Tibial artery (tissue), 4 donors: ENCODE measurements at places on chromosomes 6 and 20.

DNA sequence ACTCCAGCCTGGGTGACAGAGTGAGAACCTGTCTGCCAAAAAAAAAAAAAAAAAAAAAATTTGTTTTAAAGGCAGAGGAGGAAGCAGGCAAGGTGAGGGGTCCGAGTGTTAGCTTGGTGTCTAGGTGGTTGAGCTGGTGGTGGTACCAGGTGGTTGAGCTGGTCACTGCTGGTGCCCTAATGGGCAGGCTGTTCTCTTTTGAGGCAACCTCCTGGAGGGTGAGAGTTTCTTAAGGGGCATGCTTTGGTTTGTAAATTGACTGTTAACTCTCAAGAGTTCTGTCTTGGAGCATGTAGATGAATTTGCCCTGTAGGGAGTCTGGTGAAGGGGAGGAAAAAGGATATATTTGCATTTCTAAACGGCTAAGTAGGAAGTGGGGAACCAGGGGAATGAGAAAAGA, 52.7 kb downstream of the BANF2 start:
- DNase-seq: no peak
- no peaks in the 10 kb centered on the region for H3K36me3 ChIP-seq
- no peaks in the 10 kb centered on the region for H3K4me1 ChIP-seq
- no peak overlapping the region for H3K4me3 ChIP-seq

DNA sequence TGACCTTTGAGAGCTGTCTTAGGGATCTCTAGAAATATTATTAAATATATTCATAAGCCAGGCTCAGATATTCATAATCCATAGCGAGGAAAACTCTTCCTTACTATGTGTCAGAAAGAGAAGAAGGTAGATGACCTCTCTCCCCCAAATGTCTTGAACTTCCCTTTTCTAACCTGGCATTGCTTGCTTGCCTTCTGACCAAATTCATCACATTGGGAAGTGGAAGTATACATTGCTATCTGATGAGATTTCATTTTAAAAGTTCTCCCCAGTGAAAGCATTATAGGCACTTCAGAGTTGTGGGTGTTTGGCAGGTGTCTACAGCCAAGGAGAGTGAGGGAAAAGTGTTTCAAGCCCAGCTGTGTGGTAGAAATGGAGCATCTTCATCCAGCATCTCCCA, 197.3 kb downstream of the ZFAND3 start:
- no peak overlapping the region for H3K27ac ChIP-seq
- no peak for DNase-seq
- no peak overlapping the region for H3K4me3 ChIP-seq

GRCh38 chr6:8014947-8015346, 49.2 kb downstream of the BLOC1S5 start:
- no peaks in the 10 kb centered on the region for H3K27me3 ChIP-seq
- H3K36me3 ChIP-seq: peaks cover 19% of the 10 kb centered on the region
- H3K27ac ChIP-seq: no peak overlapping the region
- no peak overlapping the region for H3K4me3 ChIP-seq
- no peaks in the 10 kb centered on the region for H3K4me1 ChIP-seq

GRCh38 chr6:139647016-139647415, 272.6 kb upstream of the CITED2 start:
- H3K27me3 ChIP-seq: no peaks in the 10 kb centered on the region
- H3K4me1 ChIP-seq: no peaks in the 10 kb centered on the region
- no peak overlapping the region for H3K27ac ChIP-seq
- DNase-seq: no peak

DNA sequence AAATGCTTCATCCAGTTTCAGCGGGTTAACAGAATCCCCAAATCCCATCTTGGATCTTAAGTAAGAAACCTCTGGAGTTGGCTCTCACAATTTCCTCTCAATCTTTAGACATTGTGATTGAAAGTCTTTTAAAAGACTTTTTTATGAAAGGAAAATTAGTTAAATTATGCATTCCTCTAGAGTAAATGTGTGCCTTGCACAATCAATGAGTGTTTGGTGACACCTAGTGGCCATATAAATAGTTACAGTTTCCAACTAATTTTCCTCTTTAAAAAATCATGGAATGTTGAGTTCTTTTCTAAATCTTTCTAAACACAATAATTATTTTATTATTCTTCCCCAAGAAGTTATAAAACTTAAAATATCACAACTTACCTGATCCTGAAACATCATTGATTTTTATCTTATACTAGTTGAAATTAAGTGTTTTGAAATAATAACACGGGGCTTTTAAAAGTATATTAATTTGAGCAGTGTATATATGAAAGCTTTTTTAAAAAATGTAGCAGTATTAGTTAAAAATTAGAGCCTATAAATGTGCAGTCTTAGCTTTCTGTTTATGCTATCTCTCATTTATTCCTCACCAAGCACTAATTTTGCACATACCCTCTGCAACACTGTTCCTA, 66.4 kb downstream of the PKHD1 start:
- H3K27ac ChIP-seq: no peak overlapping the region
- no peaks in the 10 kb centered on the region for H3K4me1 ChIP-seq
- peaks cover 7% of the 10 kb centered on the region for H3K27me3 ChIP-seq
- H3K4me3 ChIP-seq: no peak overlapping the region
- no peak for DNase-seq
- H3K36me3 ChIP-seq: no peaks in the 10 kb centered on the region

GRCh38 chr6:46281110-46281509, 110.3 kb upstream of the ENPP5 start:
- peaks cover 49% of the 10 kb centered on the region for H3K4me1 ChIP-seq
- no peak for DNase-seq
- H3K4me3 ChIP-seq: no peak overlapping the region
- H3K27me3 ChIP-seq: no peaks in the 10 kb centered on the region

GRCh38 chr20:34433391-34433790, 70.3 kb downstream of the ITCH start:
- no peak overlapping the region for H3K4me3 ChIP-seq
- H3K27me3 ChIP-seq: no peaks in the 10 kb centered on the region
- no peak for DNase-seq
- peaks cover 5% of the 10 kb centered on the region for H3K36me3 ChIP-seq
- no peak overlapping the region for H3K27ac ChIP-seq
- no peaks in the 10 kb centered on the region for H3K4me1 ChIP-seq

DNA sequence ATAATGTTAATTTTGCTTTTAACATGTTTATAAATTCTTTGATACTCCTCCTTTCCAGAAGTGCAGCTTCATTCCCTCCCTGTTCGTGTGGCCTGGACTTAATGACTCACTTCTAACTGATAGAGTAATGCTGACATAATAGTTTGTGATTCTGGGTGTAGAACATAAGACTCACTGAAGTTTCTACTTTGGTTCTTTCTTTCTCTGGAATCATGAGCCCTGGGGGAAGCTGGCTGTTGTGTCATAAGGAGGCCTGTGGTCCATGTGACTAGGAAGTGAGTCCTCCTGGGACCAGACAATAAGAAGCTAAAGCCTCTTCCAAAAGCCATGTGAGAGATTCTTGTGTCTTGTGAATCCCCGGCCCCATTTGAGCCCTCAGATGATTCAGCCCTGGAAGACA, 30.5 kb upstream of the HLA-G start:
- no peak overlapping the region for H3K27ac ChIP-seq
- peak; percentile 38 for DNase-seq
- H3K4me3 ChIP-seq: no peak overlapping the region
- H3K4me1 ChIP-seq: peaks cover 8% of the 10 kb centered on the region
- no peaks in the 10 kb centered on the region for H3K36me3 ChIP-seq
- no peaks in the 10 kb centered on the region for H3K27me3 ChIP-seq

DNA sequence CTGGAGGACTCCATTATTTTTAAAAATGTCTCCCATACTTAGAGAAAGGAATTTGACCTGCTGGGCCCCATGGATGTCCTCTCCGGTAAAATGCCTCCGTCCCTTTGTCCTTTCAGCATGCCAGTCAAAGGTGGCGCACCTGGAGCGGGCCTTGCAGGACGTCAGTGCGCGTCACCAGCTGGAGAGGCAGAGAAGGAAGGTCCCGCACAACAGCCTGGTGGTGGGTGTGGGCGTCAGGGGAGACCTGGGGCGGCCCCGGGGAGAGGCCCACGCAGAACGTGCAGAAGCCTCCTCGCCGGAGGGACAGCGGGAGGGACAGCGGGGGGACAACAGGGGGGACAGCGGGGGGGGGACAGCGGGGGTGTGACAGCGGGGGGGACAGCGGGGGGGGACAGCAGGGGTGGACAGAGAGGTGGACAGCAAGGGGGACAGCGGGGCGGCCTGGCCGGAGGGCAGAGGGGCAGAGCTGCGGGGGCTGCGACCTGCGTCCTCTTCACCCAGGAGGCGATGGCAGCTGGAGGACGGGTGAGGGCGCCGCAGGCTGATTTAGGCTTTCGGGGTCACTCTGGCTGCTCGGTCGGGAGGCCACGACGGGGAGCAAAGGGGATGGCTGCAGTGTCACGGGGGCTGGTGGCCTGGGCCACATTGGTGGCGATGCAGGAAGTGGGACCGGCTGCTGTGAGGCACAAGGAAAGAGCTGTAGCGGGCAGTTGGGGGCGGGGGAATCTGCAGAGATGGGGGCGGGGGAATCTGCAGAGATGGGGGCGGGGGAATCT, 859 bp upstream of the KIF25 start:
- no peaks in the 10 kb centered on the region for H3K27me3 ChIP-seq
- H3K27ac ChIP-seq: no peak overlapping the region
- no peak overlapping the region for H3K4me3 ChIP-seq
- DNase-seq: peak; percentile 56
- no peaks in the 10 kb centered on the region for H3K36me3 ChIP-seq

DNA sequence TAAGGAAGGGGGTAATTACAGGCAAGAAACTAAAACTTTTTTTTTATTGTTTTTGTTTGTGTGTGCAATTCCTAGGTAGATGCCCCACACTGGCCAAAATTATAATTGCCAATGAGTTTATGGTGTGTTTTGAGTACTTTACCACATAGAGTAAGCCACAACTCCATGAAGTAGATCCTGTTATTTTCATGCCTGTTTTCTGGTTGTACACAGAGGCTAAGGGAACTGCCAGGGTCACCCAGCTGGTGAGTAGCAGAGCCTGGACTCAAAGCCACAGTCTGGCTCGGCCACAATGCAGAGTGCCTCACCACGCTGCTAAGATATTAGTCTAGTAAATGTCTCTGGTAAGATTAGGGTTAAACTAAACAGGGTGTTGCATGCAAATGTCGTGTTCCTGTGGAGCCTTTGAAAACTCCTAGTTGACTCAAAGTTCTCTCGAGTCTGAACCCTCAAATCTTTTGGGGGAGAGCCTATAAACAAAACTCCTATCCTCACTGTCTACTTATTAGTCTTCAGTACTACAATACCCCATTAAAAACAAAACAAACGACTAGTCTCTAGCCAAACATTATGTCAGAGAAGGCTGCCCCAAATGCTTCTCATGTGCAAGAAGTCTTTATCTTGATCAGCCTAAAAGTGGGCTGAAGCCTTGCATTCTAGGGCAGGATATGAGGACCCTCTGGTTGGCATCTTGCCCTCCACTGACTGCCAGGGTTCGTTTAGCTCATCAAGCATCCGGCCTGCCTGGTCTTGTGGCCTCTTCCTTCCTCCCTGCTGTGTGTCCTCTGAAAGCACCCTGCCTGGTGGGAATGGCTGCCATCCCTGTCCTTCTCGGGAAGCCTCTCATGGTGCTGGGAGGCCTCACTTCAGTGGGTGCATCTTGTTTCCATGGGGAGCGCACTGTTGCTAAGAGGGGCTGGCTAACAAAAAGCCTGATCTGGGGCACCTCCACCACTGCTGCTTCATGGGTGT, 4.2 kb downstream of the DUSP22 start:
- H3K4me3 ChIP-seq: no peak overlapping the region
- H3K27ac ChIP-seq: no peak overlapping the region
- H3K4me1 ChIP-seq: peaks cover 25% of the 10 kb centered on the region
- H3K36me3 ChIP-seq: no peaks in the 10 kb centered on the region
- no peaks in the 10 kb centered on the region for H3K27me3 ChIP-seq

DNA sequence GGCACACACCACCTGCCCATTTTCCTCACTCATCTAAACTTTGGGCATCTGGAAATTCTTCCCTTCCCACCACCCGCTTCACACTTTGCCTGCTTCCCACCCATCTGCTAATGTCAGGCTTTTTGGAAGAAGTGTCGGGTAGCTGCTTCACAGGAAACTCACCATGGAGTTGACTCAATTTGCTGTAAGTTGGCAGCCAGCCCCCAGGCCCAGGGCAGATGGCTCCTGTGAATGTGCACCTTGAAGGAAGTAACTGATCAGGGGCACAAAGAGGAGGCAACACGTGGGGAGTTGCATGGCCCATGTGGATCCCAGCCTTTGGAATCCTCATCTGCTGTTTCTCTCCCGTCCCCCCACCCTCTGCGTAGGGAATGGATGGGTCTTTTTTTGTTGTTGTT, 87.3 kb downstream of the PPP1R14C start:
- H3K27me3 ChIP-seq: no peaks in the 10 kb centered on the region
- H3K27ac ChIP-seq: no peak overlapping the region
- H3K4me3 ChIP-seq: no peak overlapping the region
- H3K4me1 ChIP-seq: no peaks in the 10 kb centered on the region

DNA sequence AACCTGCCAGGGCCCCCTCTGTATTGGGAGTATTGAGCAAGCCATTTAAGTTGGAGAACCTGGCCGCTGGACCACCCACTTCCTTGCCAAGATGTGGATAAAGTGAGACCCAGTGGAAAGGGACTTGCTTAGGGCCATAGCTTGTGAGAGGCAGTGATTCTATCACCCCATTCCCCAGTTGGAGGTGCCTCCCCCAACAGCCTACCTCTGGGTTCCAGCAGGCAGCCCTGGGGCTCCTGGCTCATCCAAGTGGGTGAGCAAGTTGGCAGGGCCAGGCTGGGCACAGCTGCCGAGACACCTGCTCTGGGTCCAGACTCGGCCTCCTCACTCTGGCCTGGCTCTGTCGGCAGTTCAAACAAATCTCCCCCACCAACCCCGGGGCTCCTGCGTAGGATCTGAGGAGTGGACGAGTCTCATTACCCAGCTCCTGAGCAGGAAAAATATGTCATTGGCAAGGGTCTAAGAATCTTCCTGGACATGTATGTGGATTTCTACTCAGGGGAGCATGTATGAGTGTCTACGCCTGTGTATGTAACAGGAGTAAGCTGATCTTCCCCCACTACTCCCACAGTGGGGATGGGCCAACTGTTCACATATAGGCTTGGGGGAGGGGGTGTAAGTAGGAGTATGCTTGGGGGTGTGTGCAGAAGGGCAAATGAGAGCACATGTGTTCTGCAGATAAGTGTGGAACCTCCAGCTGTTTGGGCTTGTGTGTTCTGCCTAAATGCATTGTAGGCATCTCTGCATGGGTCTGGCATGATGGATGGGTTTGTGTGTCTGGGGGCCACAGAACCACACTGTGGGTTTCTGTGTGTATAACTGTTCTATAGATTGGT, 1.9 kb downstream of the ID1 start:
- no peaks in the 10 kb centered on the region for H3K36me3 ChIP-seq

- H3K27ac ChIP-seq: no peak overlapping the region
- peaks cover 13% of the 10 kb centered on the region for H3K4me1 ChIP-seq
- DNase-seq: no peak
These were observed 8.8 kb upstream of the CEP85L start for GRCh38 chr6:118660218-118660569.

GRCh38 chr6:6942091-6942490, 165.7 kb upstream of the RREB1 start:
- H3K36me3 ChIP-seq: no peaks in the 10 kb centered on the region
- no peaks in the 10 kb centered on the region for H3K27me3 ChIP-seq
- no peak overlapping the region for H3K4me3 ChIP-seq
- no peaks in the 10 kb centered on the region for H3K4me1 ChIP-seq

DNA sequence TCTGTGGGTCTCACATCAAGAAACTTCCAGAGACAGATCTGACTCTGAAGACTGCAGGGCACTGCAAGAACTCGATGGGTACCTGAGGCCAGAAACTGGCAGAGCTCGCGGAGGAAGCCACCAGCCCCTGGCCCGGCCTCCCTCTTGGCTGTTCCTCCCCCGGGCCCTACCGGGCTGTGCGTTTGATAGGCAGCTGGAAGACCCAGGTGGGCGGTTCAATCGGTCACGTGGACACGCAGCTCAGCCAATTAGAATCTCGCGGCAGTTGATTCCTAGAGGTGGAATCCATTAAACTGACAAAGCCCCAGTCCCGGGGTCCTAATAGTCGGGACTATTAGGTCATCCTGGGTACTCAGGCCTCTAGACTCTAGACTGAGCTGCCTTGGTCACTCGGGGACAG, 154.2 kb upstream of the PROKR2 start:
- H3K4me1 ChIP-seq: no peaks in the 10 kb centered on the region
- no peak overlapping the region for H3K4me3 ChIP-seq
- no peaks in the 10 kb centered on the region for H3K36me3 ChIP-seq
- no peaks in the 10 kb centered on the region for H3K27me3 ChIP-seq
